ENCODE measurements at places on chromosomes 6 and 20. TPM values are rescaled to one million over a fixed set of nuclear protein-coding genes. Genes with fewer than 3 reads are reported as not detected.

GRCh38 chr6:106138151-106138550 is 52.0 kb downstream of the PRDM1 start:
- DNase-seq: no peak
- no peak overlapping the region for H3K4me3 ChIP-seq
- H3K27ac ChIP-seq: no peak overlapping the region
- peaks cover 9% of the 10 kb centered on the region for H3K4me1 ChIP-seq

DNA sequence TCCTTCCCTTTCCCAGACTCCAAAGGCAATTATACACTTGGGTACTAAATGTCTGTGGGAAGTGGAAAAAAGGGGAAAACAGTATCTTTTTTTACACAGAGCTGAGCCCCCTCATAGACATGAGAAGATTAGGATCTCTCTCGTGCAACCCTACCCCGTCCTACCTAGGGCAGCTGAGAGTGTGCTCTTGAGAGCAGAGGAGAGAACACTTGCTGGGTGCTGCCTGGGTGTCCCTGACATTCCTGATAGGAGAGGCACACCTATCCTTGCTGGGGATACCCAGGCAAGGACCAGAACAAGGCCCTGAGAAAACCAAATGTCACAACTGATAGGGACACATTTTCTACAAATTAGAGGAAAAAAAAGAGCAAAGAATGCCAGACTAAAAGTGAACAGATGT is 81.2 kb downstream of the PREP start:
- no peak overlapping the region for H3K4me3 ChIP-seq
- no peaks in the 10 kb centered on the region for H3K27me3 ChIP-seq
- peaks cover 27% of the 10 kb centered on the region for H3K4me1 ChIP-seq
- DNase-seq: no peak

GPANK1 gene
- polyA plus RNA-seq: 18.3 TPM

- no peak for DNase-seq
- H3K4me1 ChIP-seq: no peaks in the 10 kb centered on the region
- H3K27me3 ChIP-seq: no peaks in the 10 kb centered on the region
- H3K27ac ChIP-seq: no peak overlapping the region
- no peak overlapping the region for H3K4me3 ChIP-seq
Observed at GRCh38 chr6:47729457-47729856, 31.1 kb downstream of the ADGRF4 start.

NHSL1 gene
- polyA plus RNA-seq: not detected

GRCh38 chr6:25781134-25781533 is 26.6 kb downstream of the SLC17A4 start:
- H3K27ac ChIP-seq: no peak overlapping the region
- no peaks in the 10 kb centered on the region for H3K4me1 ChIP-seq
- no peak for DNase-seq
- H3K36me3 ChIP-seq: no peaks in the 10 kb centered on the region

DNA sequence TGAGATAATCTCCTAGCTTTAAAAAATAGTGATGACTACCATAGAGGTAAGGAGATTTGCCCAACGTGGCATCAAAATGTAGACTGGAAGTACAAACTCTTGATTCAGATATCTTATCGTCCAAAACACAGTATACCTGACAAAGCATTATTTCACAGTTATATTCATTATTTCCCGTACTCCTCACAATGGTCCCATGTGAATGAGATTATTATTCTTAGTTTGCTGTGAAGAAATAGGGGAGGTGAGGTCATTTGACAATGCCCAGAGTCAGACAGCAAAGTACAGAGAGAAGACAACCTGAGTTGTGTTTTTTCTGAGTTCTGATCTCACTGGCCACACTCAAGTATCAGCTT is 1.2 kb upstream of the TFB1M start:
- H3K27me3 ChIP-seq: no peaks in the 10 kb centered on the region
- H3K4me1 ChIP-seq: peaks cover 22% of the 10 kb centered on the region
- peaks cover 9% of the 10 kb centered on the region for H3K36me3 ChIP-seq
- H3K4me3 ChIP-seq: peak overlapping the region; percentile 95
